ENCODE measurements at places on chromosomes 7 and 10.

GRCh38 chr10:48941427-48942075 is 1.9 kb upstream of the LRRC18 start:
- DNase-seq = no peak

- no peak for DNase-seq
Measured at GRCh38 chr10:46317889-46318288, 31.1 kb downstream of the ANTXRL start.

GRCh38 chr7:116560021-116560970 is 35.5 kb downstream of the CAV1 start:
- peak; percentile 18 for DNase-seq

DNA sequence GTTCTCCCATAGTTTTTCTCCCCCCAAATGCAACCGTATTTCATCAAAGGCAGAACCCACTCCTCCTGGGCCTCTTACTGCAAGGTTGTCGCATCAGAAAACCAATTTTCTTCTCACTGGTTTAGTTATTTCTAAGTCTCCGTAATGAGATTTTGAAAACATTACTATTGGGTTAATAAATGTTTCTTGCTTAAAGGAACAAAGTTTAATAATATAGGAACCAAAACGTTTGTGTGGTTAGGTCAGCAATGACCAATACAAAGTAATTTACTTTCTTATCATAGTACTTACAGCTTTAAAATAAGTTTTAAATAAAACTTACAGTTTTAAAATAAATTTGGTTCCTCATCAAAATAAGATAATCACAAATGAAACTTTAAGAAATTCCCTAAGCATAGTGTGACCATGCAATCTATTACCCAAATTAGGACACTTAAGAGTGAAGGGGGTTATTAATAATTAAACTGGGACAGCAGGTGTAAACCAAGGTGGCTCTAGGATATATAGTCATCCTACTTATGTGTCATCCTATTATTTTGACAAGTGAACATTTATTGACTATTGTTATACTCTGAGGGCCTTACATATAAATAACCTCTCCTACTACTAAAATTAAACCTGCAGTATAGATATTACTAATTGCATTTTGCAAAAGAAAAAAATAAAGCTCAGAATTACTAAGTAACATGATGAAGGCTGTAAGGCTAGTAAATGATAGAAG is 415.4 kb upstream of the LRRN3 start:
- DNase-seq = no peak

GRCh38 chr10:75097666-75098285 is 13.7 kb upstream of the SAMD8 start:
- peak; percentile 40 for DNase-seq

DNA sequence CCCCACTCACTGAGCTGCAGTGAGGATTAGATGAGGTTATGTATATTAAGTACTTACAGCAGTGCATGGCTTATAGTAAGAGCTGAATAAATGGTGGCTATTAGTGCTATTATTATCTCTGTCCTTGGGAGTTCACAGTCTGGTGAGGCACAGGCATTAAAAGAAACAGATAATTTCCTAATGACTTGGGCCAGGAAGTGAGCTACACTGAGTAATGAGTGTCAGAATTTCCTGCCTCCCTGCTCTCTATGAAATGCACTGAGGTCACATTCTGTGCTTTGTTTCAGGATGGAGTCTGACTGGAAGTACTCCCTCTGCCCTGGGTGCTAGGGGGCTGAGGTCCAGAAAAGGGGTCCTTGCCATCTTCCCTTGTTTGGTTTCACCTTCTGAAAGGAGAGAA is 48.7 kb upstream of the LOXL4 start:
- peak; percentile 28 for DNase-seq

- DNase-seq = no peak
Measured at GRCh38 chr10:102919246-102919959, 1.3 kb downstream of the CNNM2 start.

DNA sequence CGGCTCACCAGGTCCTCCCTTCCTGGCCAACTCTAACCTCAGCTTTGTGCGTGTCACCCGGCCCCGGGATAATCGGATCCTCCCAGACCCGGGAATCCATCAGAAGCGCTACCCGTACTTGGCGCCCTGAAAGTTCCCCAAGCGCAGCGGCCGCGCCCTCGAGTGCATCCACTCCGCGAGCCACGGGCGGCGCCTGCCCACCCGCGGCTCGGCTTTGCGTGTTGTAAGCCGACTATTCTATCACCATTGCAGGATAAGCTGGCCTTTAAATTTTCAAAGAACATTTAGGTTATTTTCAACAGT is 35.7 kb upstream of the EBLN1 start:
- no peak for DNase-seq

DNA sequence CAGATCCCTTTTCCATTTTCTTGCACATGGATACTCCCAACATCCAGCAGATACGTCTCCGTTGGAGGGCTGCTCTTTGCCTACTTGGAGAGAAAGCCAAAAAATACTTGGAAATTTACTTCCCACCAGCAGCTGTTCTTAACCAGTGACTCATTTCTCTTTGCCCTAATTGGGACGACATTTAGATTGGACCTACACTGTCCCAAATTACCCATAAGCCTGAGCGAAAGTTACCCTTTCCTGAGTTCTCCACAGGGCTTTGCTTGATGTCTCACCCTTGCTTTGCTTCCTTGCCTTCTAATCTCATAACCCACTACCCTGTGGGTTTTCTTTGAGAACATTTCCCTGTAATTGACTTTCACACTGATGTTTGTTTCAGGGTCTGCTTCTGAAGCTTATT is 48.1 kb downstream of the SAMD8 start:
- peak; percentile 69 for DNase-seq

- DNase-seq = peak; percentile 41
Measured at GRCh38 chr10:93357680-93358079, 124.5 kb downstream of the MYOF start.

GRCh38 chr7:3892686-3893085 is 591.6 kb downstream of the SDK1 start:
- DNase-seq = no peak

GRCh38 chr7:9407816-9408215 is 974.4 kb downstream of the NXPH1 start:
- DNase-seq = peak; percentile 93

DNA sequence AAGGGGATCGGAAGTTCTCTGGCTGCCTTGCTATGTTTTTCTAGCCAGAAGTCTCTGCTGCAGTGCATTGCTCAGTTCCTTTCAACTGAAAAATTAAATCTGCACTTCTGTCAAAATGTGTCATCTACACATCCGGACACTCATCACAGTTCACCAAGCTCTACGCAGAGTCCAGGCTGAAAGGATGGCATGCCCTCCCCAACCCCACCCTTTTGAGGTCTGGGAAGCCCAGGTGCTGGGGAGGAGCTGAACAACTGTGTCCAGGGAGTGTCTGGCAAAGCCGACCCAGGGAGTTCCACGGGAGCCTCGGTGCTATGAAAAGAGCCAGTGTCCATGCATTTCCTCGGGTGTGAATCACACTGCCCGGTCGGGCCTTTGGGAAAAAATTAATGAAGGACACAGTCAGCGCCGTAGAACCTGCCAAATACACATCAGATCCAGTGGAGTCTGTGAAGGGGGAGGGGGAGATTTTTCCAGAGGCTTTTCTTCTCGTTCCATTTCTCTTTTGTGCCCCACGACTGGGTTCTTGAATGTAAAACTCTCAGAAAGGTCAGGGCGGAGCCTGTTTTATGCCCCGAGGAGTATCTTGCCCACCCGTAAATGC is 757 bp upstream of the PALS2 start:
- DNase-seq = peak; percentile 36

DNA sequence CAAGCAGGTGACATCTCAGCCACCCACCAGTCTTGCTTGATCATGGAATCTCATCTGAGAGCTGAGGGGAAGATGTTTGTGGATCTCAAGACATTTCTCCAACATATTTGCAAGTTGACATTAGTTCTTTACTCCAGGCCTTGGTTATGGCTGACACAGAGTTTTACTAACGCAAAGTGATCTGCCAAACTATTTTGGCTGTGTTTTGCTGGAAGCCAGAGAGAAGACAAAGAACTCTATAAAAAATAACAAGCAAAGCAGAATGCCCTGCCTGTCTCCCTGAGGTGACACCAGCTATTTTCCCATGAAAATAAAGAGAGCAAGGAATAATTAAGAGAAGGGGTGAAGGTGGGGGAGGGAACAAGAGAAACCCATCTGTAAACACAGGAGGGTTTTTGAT is 286.4 kb downstream of the WDR11 start:
- no peak for DNase-seq

- DNase-seq = no peak
Measured at GRCh38 chr10:121435099-121435875, 163.0 kb downstream of the FGFR2 start.
